ENCODE measurements at places on chromosomes 16 and 17.

- DNase-seq = no peak
These were observed 579 bp upstream of the KRTAP9-6 start for GRCh38 chr17:41264599-41264998.

DNA sequence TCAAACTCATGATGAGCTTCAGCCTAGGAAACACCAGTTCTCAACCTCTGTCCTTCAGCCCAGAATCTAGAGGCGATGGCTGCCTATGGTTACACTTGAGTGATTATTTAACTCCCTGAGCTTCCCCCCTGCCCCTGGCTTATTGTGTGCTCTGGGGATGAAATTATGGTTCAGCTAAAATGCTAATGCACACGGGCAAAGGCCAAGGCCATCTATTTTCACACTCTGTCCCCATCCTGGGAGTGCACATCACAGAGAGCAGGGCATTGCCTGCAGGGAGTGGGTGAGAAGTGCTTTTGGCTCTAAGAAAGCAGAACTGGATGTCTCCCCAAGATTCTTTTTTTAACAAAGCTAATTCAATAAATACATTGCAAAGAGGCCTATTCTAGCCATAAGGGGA lies 21.6 kb upstream of the CACNG5 start:
- DNase-seq = no peak

- no peak for DNase-seq
These were observed 24.0 kb downstream of the SMARCE1 start for GRCh38 chr17:40623419-40624210.

DNA sequence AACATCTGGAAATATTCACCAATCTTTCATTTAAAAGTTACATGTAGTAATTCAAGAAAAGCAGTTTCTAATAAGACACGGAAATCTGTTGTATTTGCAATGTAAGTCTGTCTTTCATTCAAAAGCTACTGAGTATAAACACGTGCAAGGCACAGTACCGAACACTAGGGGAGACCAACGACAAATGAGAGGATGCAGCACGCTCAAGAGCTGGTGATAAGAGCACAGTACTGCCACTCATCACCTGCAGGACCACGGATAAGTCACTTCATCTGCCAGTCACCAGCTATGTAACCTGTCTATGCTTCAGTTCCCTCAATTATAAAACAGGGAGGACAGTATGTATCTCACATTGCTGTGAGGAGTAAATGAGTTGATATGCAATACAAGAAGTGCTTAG lies 67.1 kb downstream of the CLEC18A start:
- no peak for DNase-seq

- DNase-seq = no peak
These were observed 27.4 kb upstream of the NAGLU start for GRCh38 chr17:42508426-42509165.

GRCh38 chr17:37607637-37608331 lies 1.4 kb downstream of the SYNRG start:
- no peak for DNase-seq

- no peak for DNase-seq
These were observed 463.5 kb downstream of the HS3ST4 start for GRCh38 chr16:26155221-26155620.

DNA sequence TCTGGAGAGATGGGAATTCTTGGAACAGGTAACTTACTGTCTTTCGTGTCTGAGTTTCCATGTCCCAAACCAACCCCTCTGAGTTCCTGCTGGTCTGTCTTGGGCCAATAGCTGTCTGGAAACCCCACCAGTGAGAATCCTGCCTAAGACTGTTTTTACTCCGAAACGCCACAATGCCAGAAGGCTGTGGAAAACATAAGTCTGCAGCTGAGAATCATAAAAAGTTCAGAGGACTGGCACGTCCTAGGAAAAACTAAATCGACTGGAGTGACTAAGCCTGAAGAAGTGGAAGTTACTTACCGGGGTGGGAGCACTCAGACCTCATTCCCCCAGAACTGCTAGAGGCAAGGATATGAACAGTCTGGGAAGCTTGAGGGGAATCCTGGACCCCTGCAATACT lies 13.3 kb downstream of the LRRC75A start:
- DNase-seq = no peak

DNA sequence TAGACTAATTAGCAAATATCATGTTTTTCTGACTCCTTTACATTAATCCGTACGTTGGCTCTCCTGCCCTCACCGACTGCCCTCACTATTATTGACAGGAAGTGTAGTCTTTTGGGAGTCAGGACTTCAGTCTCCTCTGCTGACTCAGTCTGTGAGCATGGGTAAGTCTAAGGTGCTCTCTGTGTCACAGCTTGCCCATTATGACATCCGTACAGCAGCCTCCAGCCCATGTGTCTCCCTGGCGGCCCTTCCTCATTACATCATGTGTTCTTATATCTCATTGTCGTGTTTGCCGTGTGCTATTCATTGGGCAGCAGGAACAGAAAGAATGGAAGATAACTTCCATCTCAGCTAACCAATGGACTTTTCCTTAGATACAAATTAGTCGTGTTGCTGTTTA lies 77.5 kb downstream of the MRTFB start:
- DNase-seq = no peak

DNA sequence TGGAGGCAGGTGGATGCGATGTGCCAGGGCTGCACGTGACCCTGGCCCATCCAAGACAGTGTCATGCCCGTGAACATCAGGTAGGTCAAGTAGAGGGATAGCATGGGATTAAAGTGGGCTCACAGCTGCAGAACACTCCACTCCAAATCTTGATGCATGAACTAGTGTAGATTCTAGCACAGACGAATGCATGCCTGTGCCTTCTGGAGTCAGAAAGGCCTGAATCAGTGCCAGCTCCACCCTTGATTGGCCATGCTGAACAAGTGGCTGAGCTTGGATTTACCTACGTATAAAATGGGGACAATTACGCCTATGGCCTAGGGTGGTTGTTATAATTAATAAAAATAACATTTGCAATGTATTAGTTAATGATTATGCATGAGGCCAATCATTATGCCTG lies 10.6 kb downstream of the IRX3 start:
- DNase-seq = no peak

GRCh38 chr16:86946396-86946795 lies 368.0 kb downstream of the FOXL1 start:
- no peak for DNase-seq

DNA sequence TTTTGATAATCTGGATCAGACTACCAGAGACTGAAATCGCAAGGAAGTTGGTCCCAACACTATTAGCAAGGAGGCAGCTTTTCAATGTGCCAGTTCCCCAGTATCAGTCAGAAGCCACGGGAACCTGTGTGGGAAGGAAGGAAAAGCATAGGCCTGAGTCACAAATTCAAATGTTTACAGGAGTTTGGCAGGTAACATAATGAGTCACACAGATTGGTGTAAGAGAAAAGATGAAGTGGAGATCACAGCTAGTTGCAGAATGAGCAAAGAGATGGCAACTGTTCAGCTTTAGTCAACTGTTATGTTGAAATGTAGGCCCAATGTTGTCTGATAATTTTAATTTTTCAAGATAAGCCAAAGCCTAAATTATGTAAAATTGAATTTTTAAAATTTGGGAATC lies 28.1 kb upstream of the ITGA2B start:
- DNase-seq = no peak

- no peak for DNase-seq
These were observed 2.8 kb downstream of the MAPK8IP3 start for GRCh38 chr16:1708768-1709180.

GRCh38 chr17:40065769-40066510 lies 3.2 kb downstream of the THRA start:
- no peak for DNase-seq

DNA sequence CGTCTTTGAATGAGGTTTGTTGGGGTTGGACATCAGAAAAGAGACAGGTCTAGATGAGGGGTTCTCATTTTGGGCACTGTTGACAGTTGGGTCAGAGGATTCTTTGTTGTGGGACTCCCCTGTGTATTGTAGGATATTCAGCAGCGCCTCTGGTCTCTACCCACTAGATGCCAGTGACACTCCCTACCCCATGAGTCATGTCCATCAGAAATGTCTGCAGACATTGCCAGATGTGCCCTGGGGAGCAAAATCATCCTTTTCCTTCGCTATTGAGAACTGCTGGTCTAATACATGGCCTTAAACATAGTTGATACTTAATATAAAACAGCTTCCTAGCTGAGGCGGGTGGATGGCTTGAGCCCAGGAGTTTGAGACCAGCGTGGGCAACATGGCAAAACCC lies 3.1 kb downstream of the ABAT start:
- no peak for DNase-seq

GRCh38 chr16:53895433-53895832 lies 191.5 kb downstream of the FTO start:
- DNase-seq = no peak

DNA sequence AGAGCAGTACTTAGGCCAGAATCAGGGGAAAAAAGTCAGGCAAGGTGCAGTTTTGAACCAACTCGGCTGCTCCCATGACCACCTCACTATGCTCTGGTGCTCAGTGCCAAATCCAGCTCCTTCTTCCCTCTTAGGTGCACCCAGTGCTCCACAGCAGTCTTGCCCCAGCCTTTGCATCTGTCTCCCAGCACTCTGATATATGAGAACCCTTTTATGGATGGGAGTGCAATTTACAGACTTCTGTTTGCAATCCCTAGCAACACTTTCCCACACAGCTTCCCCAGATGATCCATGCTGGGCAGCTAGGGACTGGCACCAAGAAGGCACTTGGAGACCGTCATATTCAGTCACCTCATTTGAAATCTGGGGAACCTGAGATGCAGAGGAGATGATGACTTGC lies 267.9 kb upstream of the CCL2 start:
- DNase-seq = no peak

- no peak for DNase-seq
These were observed 177.7 kb downstream of the TMEM132E start for GRCh38 chr17:34757106-34757505.

GRCh38 chr17:41523787-41524186 lies 4.3 kb downstream of the KRT19 start:
- DNase-seq = no peak

DNA sequence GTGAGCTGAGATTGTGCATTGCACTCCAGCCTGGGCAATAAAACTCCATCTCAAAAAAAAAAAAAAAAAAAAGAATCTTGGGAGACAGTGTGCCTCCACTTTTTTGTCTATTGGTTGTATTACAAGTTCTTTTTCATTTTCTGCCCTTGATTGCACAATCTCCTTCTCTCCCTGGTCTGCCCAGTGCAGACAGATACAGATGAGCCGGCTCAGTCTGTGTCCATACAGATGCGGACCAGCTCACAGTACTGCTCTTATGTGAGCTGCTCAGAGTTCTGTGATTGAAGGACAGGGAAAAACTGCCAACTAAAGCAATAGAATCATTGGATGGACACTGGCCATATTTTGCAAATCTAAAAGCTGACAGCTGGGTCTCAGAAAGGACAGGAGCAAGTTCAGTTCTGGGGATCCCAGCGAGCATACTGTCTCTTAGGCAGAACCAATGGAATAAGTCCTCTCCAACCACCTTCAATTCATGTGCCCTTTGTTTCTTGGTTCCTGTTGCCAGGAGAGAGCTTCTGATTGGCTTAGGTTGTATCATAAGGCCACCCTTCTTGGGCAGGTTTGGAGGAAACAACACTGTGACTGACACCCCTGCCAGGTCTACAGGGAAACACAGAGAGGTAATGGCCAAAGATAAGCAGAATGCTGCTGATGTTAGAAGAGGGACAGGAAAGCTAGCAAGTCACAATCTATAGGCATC lies 495.6 kb upstream of the HSBP1 start:
- DNase-seq = no peak

DNA sequence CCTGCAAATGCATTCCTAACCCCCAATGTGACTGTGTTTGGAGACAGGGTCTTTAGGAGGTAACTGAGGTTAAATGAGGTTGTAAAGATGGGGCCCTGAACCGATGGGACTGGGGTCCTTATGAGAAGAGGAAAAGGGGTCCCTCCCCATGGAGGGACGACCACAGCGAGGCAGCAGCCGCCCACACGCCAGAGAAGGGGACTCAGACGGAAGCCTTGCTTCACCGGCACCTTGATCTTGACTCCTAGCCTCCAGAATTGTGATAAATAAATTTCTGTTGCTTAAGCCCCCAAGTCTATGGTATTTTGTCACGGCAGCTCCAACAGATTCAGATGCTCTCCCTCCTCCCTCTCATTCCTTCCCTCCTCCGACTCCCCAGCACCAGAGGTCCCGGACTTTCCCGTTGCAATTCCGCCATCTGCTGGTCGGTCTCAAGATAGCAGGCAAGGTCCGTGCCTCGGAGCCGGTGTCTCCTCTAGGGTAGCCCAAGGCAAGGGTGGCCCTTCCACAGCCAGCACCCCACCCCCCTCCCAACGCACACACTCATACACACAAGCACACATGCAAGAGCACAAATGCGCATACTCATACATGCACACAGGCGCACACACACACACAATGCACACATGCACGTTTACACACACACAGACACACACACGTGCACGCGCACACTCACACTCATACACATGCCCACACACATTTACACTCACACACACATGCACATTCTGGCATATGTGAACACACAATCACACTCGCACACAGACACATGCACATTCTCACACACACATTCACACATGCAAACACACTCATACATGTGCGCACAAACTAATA lies 23.1 kb upstream of the C16orf78 start:
- DNase-seq = peak; percentile 15

DNA sequence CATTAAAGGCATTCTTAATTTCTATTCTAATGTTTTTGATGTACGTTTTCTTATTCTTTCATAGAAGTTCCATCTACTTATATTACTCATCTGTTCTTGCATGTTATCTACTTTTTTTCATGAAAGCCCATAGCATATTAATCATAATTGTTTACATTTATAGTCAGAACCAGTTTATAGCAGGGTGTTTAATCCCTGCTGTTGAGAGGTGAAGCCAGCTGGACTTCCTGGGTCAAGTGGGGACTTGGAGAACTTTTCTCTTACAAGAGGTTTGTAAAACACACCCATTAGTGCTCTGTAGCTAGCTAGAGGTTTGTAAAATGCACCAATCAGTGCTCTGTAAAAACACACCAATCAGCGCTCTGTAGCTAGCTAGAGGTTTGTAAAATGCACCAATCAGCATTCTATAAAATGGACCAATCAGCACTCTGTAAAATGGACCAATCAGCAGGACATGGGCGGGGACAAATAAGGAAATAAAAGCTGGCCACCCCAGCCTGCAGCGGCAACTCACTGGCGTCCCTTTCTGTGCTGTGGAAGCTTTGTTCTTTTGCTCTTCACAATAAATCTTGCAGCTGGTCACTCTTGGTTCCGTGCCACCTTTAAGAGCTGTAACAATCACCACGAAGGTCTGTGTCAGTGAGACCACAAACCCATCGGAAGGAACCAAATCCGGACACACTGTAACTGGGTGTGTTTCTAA lies 120.6 kb downstream of the TANC2 start:
- no peak for DNase-seq

GRCh38 chr16:3183445-3184139 lies 4.4 kb upstream of the OR1F1 start:
- no peak for DNase-seq

DNA sequence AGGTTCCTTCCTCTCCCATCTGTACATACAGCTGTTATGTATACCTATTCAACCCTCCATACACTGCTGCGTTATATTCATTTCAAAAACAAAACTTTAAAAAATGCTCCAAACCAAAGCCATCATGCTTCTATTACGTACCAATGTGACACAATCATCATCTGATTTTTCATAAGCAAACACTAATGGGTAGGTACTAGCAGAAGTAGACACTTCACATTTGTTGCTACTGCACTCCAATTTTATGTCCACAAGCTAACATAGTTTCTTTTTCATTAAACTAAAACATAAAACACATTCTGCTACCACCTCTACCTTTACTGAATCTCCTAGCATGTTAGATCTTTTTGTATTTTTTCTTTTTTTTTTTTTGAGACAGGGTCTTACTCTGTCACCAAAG lies 57.5 kb downstream of the PARN start:
- DNase-seq = no peak

Data from hippocampal formation (tissue), 2 donors.